ENCODE measurements at places on chromosomes 6 and 20.

DNA sequence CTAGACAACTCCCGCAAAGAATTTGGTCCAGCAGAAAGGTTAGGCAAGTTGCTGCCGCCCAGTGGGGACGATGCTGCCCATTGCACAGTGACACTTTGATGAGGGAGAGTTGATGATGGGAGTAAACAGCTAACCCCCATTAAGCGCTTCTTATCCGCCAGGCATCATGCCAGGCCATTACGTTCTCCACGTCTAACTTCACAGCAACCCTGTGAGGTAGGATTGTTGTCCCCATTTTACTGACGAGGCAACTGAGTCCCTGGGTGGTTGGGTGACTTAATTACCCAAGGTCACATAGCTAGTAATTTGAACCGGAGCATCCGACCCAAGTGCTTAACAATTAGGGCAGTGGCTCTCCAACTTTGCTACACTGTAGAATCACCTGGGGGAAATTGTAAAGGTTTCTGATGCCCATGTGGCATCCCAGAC, 738 bp downstream of the RALGAPB start:
- DNase-seq, result no peak

DNA sequence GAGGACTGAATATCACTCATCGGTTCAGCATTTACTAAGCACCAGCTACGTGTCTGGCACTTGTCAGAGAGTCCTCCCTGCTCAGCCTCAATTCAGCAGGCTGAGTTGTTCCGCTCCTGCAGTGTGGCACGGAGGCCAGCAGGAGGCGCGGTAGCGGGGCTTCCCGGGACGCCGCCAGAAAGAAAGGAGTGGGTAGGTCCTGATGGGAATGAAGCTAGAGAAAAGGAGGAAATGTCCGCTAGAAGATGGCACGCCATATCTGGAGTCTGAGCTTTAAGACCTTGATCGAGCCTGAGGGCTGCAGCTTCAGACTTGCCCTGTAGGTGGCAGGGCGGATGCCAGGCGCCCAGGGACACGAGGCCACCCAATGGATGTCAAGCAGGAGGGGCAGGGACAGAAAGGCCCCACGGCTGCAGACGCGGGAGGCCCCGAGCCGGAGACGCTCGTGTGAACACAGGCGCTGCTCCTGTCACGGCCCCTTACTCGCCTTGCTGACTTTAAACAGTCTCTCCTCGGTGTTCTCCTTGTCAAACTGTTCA, 18.7 kb downstream of the SERPINB6 start:
- peak; percentile 79 for DNase-seq

- DNase-seq, result no peak
These were observed 7.1 kb downstream of the PTK6 start for GRCh38 chr20:63529861-63530787.

- DNase-seq, result no peak
These were observed 260.0 kb downstream of the ERMARD start for GRCh38 chr6:170011204-170012036.

DNA sequence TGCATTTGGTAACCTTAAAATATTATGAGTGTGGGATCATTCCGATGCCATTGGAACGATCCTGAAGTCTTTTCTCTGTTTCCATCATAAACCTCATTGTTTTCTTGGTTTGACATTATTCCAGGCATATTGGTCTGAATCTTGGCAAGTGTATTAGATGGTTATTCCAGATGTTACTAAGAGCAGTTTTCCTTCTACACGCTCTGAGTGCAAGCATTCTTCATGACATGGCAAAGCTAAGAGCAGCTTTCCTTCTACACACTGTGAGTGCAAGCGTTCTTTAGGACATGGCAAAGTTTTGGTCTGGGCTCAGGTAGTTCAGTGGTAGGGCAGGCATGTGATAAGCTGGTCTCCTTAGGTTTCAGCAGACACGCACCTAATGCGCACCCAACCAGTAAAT, 53.0 kb downstream of the SMOC2 start:
- DNase-seq, result no peak

- DNase-seq, result no peak
These were observed 63.6 kb downstream of the CBFA2T2 start for GRCh38 chr20:33553516-33553915.

GRCh38 chr6:9252799-9253198, 817.5 kb upstream of the SLC35B3 start:
- no peak for DNase-seq

DNA sequence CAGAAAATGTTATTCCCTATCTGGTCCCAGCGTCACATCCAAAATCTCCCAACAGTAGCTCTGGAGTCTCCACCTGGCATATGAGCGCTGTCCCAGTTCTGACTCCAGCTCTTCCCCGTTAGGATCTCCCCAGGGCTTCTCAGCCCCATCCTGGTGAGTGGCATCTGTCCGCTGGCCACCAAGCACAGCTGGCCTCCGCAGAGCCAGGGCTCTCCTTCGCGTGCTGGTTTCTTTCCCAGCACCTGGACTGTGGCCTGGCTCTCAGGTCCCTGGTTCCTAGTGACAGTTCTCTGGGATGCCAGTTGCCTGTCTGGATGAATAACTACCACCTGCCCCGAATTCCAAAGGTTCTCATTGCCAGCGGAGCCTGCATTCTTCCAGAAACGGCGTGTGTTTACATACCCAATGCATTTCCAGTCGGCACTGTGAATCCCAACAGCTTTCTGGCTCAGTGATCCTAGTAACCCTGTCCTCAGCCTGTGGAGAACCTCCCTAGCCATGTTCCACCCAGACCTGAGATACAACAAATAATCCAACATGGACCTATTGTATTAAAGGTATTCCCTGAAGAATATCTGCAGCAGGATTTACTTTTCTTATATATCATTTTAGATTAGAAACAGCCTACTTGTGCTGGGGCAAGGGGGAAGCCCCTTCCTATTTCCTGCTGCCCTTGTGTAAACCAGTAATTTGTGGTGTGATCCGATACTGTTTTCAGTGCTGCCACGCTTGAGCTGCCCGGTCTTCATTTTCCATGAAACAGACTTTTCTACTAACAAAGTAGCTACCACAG, 69.9 kb upstream of the PDE10A start:
- no peak for DNase-seq

GRCh38 chr6:17431581-17431980, 38.2 kb downstream of the CAP2 start:
- no peak for DNase-seq

DNA sequence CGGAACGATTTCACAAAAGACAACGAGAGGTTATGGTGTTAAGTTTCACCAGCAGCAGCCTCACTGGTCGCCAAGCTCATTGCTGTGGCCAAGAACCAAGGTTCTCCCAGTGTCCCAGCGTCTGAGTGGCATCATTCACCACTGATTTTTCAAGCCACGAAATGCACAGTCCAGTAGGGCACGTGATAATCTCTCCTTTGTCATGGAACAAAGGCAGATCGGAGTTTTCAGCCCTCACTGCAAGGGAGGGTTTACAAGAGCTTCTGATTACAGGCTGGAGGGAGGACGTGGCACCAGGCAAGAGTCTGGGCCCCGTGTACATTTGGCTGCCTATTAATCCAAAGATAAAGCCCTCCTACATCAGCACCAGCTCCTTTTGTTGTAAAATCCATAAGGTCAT, 2.0 kb downstream of the CD24 start:
- DNase-seq, result no peak

- DNase-seq, result no peak
These were observed 28.5 kb upstream of the EFHC1 start for GRCh38 chr6:52391599-52391998.

- no peak for DNase-seq
These were observed 9.2 kb upstream of the RGS17 start for GRCh38 chr6:153140299-153140698.

GRCh38 chr6:16108921-16109658, 19.8 kb upstream of the MYLIP start:
- no peak for DNase-seq

- no peak for DNase-seq
These were observed 60.4 kb downstream of the COL19A1 start for GRCh38 chr6:69926745-69927144.

DNA sequence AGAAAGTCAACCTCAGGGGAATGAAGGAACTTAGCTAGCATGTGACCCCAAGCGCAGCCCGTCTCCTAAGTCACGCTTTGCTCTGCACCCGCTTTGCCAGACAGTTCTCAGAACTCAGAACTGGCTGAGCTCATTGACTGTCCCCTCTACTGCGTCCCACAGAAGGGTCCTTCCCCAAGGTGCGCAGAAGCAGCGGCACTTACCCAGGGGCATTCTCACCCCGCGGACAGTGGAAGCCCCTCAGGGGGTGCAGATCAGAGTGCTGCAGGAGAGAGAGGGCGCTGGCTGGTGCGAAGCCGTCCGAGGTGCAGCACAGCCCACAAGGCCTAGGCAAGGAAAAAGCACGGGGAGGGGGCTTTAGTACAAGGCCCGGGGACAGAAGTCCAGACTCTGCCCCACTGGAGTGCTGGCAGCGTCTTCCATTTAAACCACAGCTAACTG, 807 bp downstream of the SNHG17 start:
- DNase-seq, result peak; percentile 6

GRCh38 chr20:55701467-55701866, 303.9 kb downstream of the CBLN4 start:
- no peak for DNase-seq

GRCh38 chr20:7237251-7237650, 469.8 kb downstream of the BMP2 start:
- no peak for DNase-seq

GRCh38 chr6:138989098-138989983, 1.3 kb upstream of the REPS1 start:
- DNase-seq, result no peak

- no peak for DNase-seq
These were observed 20.8 kb downstream of the ZFAND3 start for GRCh38 chr6:37840143-37840939.

DNA sequence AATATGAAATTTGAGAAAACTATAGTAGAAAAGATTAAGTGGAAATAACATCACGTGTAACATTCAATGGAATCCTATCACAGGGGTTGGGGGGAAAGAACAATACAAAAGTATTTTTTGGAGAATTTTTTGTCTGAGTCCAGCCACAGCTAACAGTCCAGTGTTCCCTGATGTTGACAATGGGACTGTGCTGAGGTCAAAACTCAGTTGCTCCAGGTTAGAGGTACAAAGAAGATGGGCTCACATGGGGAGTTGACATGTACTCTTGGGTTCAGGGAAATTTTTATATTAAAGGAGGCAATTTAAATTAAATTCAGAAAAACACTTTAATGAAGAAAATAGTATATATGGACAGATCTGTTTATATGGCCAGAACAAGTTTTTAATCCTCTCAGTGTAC, 995 bp downstream of the MYCT1 start:
- DNase-seq, result no peak

DNA sequence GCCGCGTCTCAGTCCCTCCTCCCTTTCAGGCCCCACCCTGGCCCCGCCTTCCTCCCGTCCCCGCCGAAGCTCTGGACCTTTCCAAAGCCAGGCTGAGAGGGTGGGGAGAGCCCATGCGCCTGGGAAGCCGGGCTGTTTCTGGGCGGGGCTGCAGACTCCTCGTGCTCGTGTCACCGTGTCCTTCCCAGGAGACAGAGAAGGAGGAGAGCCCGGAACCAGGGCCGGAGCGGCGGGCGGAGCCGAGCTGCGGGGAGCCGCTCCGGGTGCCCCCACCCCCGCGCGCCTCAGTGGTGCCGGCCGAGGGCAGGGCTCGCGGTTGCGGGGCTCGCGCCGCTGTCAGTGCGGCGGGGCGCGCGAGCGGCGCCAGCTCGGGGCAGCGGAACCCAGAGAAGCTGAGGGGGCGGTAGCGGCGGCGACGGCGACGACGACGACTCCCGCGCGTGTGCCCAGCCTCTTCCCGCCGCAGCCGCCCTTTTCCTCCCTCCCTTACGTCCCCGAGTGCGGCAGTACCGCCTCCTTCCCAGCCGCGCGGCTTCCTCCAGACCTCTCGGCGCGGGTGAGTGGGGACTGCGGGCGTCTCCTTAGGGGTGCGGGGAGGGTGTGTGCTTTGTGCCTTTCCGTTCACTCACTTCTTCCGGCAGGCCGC, at the start of gene RALY:
RALY (plus strand) TSS at position 336 of the 646 bp plus-strand sequence. CDS start 78,164 bp downstream, outside the sequence.
- peak; percentile 50 for DNase-seq

DNA sequence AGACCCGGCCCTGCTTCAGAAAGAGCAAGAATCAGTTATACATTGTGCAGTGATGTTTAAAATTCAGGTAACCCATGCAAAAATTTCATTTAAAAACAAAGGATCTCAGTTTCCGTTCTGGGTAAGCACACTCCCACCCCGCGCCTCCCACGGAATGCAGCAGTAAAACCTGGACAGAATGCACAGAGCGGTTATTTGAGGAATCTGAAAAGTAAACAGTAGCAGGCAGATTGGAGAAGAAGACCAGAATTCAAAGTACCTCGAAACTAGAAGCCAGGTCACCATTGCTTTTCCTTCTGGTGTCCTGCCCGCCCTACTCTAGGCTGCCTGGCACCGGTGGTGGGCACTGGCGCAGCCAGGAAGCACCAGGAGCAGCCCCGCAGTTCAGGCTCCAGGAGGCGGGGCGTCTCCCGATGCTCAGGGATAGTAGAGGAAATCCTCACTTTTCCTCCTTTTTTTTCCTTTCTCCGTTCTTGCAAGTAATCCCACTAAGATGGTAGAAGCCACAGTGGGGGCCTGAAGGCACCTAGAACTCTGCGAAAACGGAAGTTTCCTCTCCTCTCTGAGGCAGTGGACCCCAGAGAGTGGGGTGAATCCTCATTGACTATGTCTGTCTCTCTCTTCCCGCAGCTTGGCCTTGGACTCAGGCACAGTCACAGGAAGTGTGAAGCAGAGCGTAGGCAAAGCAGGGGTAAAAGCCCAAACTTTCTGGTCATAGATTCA, 28.3 kb downstream of the METTL24 start:
- DNase-seq, result no peak

- DNase-seq, result no peak
These were observed 52.8 kb downstream of the TPD52L1 start for GRCh38 chr6:125206389-125206788.

DNA sequence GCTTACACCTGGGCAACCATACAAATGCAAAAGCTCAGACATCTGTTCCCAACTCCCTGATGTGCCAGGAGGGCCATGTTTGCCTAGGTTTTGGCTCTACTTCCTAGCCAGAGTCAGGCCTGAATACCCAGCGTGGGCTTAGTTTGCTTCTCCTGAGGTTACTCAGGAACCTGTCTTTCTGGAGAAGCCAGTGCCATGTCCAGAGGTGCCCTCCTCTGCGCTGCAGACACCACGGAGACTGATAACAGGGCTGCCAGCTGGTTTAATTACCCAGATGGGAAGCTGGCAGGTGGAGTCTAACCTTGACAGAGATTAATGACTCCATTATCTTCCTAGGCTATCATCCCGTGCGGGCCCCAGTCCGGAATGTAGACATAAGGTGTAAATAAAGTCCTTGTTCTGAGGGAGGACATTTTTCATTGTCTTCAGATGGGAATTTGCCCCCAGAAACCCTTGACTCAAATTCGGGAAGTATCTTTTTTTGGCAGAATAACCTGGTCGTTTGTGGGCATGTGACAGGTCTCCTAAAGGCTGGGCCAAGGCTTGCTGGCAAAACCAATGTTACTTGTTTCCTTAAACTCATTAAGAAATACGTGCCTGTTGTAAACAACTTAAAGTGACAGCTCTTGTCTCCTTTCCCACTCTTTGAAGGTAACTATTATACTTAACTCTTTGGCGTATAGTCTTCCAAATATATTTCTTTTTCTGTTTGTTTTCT, 29.2 kb upstream of the ZNFX1 start:
- no peak for DNase-seq

DNA sequence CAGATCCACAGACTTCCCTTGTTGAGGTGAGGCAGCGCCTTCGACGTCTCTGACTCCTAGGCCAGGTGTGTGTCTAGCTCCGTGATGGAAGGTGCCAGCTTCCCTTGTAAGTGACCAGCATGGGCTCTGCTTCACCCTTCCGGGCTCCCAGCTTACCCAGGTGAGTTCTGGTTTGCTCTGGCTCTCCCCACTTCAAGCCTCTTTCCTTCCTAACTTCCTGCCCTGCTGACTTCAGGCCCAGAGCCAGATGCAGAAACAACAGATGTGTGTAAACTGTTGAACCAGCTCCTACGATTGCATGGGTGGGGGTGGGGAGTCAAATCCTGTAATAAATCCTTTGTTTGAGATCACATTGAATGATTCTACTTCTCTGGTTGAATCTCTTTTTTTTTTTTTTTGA, 51.6 kb upstream of the BMP6 start:
- no peak for DNase-seq
